Fibroblast of skin of scalp (primary cell): ENCODE measurements at places on chromosomes 16 and 17.

GRCh38 chr17:35793257-35793656 is 2.2 kb downstream of the MMP28 start:
- no peak for DNase-seq

DNA sequence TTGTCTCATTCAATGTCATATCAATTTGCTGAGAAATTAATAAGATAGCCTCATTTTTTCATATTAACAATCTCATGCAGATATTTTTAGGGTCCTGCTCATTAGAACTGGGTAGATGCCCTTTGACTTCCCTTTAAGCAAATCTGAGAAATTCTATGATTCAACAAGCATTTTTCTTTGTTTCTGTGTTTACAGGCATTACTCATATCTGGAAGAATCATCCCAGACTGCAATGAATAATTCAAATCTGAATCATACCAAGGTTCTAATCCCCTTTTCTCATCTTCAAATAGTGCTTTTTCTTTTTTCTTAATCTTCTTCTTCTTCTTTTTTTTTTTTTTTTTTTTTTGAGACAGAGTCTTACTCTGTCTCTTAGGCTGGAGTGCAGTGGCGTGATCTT is 69.2 kb upstream of the KIFC3 start:
- peak; percentile 80 for DNase-seq

GRCh38 chr16:14325502-14326401 is 254.6 kb downstream of the MRTFB start:
- peak; percentile 83 for DNase-seq

DNA sequence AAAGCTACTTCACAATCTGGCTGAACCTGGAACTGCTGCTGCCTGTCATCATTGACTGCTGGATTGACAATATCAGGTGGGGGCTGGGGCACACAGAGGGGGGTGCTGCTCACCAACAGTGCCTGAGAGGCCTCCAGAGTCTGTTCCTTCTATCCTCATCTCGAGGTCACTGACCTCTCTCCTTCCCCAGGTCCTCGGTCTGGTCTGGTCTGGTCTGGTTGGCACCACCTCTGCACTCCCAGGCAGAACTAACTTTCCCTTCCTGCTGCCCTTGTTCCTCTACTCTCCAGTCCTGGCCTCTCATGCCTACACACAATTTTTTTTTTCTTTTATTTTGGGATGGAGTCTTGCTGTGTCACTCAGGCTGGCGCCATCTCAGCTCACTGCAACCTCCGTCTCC is 4.2 kb downstream of the PLA2G15 start:
- no peak for DNase-seq

DNA sequence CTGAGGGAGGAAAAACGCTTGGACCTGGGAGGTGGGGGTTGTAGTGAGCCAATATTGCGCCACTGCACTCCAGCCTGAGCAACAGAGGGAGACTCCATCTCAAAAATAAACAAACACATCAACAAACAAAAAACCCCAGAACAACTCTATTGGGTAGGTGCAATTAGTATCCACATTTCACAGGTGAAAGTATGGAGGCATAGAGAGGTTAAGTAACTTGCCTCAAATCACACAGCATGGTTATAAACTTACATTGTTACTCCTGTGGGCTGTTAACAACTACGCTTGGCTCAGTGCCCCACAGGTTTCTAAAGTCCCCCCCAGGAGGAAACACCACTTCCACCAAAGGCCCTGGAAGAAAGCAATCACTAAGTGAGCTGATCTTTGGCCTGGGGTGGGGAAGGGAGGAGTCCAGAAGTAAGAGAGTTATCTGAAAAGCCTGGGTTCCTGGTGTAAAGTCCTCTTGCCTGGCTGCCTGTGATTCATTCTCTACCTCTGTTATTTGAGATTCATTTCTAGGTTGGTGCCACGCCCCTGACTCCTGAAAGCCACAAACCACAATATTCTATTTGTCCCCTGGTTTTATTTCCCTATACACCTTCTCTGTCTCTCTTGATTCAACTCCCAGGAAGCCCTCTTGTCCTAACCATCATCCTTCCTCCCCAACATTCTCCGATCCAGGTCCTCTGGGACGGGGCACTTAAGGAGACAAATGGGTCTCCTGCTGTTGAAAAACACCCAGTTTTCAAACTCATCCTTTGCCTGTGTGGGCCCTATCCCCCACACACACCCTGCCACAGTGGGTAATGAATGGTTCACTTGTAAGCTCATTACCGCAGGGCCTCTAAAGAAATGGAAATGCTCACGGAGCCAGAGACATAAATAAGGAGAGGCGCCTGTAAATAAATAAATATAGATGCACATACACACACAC is 195.4 kb downstream of the XYLT1 start:
- no peak for DNase-seq

DNA sequence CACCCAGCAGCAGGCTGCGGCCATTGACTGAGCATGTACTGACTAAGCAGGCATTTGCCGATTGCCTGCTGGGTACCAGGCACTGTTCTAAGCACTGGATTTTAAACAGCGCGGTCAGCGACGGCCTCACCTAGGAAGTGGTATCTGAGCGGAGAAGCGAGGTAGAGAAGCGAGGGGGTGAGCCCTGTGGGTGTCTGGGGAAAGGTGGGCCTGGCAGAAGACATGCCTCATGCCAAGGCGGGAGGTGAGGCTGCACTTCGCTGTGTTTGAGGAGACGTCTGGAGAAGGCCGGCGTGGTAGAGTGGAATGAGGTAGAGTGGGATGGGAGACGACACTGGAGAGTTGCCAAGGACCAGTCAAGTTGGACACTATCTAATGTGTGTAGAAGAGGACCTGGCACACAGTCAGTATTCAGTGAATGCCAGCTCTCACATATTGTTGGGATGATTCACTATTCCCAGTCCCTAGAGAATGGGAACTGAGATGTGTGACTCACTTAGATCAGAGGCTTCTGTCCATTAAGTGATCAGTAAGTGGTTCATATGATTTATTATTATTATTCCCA is 14.4 kb downstream of the SYCE1L start:
- peak; percentile 94 for DNase-seq

GRCh38 chr17:22142091-22142490 is 449.8 kb downstream of the KCNJ18 start:
- no peak for DNase-seq

GRCh38 chr17:28141313-28141712 is 98.8 kb downstream of the NLK start:
- no peak for DNase-seq

DNA sequence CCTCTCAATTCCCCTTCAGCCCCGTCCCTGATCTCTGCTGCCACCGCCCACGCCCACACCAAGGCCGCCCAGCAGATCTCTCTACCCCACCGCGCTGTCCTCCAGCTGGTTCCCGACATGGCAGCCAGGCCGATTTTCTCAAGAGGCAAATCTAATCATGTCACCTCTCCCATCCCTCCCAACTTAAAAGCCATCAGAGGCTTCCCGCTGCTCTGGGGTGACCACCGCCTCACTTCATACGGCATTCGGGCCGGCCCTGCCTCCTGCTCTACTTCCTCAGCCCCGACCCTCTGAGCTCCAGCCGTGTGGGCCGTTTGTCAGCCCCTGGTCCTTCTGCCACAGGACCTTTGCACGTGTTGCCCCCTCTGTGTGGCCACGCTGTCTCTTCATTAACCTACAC is 63.2 kb downstream of the RPH3AL start:
- DNase-seq, result no peak

DNA sequence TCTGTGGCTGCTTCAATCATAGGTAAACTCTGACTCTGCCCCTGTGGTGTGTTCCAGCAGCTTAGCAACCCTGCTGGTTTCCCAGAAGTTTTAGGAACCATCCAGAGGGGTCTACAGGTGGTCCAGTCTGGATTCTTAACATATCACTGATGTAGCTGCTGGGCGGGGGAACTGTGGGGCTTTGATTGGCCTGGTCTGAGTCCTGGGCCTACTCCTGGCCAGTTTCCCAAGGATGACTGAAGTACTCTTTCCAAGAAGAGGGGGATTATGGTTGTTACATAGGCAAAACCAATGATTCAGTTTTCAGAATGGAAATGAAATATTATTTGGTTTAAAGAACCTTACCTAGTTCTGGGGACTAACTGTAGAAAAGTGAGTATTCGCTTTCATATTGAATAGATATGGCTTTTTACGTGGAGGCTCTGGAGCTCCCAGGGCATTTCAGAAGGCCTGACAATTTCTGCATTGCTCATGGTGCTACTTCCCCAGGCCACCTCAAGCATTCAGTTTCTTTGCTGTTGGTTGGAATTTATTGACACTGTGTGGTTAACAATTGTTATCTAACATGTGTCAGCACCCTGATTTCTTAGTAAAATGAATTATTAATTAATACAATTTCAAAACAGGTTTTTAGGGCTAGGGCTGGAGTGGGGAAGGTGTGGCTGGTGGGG is 38.4 kb downstream of the EPN2 start:
- DNase-seq, result no peak

GRCh38 chr16:12186774-12187335 is 210.3 kb downstream of the SNX29 start:
- no peak for DNase-seq

DNA sequence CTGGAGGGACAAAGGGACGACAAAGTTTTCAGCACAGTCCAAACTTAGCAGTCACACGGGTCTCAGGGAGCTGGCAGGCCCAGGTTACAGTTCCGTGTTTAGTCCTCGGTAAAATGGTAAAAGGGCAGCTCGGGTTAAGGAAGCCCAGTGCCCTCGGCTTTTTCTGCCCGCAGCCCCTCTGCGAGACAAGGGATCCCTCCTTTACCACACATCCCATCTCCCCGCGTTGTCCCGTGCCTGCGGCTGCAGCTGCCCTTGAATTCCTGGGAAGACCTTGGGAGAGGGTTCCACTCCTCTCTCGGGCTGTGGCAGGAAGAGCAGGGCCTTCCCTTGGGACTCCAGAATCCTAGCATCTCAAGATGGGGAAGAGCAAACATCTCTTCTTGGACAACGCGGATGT is 7.2 kb upstream of the RAB37 start:
- DNase-seq, result no peak

GRCh38 chr17:56919717-56920116 is 5.9 kb upstream of the TRIM25 start:
- no peak for DNase-seq

- no peak for DNase-seq
These were observed 10.6 kb downstream of the LIG3 start for GRCh38 chr17:34990921-34991365.

GRCh38 chr17:9825641-9826150 is at the start of gene GLP2R:
Gene GLP2R, plus strand, starts transcription at chr17:9825924. Its CDS starts 140 bp downstream, at chr17:9826064.
- no peak for DNase-seq

DNA sequence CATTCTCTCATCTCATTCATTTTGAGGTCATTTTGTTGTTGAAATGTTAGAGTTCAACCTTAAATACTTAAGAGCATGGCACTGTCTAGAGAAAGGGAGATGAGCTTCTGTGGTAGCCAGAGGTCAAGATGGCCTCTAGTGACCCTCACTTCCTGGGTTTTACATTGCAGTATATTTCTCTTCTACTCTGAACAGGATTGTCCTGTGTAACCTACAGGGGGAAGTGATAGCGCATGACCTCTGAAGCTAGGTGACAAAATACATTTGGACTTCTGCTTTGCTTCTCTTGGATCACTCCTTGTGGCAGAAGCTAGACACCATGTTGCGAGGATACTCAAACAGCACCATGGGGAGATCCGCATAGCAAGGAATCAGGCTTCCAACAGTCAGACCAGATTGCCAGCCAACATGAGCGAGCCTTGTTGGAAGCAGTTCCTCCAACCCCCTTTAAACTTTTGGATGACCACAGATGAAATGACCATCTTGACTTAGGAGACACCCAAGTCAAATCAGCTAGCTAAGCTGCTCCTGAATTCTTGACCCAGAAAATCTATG is 748.4 kb downstream of the MAF start:
- no peak for DNase-seq

DNA sequence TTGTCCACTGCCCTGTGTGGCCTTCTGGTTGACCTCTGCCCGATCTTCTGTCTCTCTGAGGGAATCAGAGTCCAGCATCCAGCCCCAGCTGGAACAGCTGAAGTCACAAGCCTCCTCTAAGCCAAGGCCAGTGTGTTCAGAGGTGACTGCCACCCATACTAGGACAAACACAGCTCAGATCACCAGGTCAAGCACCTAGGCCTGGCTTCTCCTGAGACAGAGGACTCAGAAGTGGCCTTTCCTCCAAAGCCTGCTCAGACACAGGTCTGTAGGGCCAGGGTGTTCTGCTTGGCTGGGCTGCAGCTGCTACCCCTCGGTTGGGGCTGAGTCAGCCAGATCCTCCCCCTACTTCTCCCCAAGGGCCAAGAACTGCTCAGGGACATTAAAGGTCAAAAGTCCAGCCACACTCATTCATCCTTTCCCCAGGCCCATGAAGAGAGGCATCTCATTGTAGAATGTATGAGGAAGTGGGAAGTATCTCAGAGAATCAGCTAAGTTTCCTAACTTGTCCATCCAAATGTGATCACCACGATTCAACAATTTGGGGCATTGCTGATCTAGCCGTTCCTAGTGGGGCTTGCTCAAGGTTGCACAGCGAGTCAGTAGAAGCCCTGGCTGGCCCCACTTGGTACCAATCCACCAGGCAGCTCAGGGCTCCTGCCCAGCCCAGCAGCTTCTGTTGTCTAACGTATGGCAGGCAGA is 7.6 kb downstream of the SLC46A1 start:
- no peak for DNase-seq

- DNase-seq, result no peak
These were observed 41.0 kb downstream of the CHCT1 start for GRCh38 chr17:60463157-60463835.

GRCh38 chr16:30924076-30924912 is 922 bp downstream of the FBXL19 start:
- DNase-seq, result no peak

DNA sequence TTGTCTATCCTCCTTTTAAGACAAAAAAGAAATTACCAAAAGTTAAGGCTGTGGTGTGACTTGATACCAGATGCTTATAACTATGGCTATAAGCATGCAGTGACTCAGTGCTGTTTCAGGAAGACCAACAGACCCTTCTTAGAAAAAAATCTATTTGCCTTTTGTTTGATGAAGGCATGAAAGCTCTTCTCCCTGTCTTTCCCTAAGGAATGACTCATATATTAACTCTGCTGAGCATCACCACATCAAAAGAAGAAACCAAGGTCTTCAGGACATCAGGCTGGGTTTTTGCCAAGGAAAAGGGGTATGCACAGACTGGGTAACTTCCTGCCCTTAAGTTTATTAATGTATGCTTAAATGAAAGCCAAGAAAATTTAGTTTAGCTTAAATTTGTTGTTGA is 47.1 kb downstream of the VMP1 start:
- DNase-seq, result peak; percentile 98

DNA sequence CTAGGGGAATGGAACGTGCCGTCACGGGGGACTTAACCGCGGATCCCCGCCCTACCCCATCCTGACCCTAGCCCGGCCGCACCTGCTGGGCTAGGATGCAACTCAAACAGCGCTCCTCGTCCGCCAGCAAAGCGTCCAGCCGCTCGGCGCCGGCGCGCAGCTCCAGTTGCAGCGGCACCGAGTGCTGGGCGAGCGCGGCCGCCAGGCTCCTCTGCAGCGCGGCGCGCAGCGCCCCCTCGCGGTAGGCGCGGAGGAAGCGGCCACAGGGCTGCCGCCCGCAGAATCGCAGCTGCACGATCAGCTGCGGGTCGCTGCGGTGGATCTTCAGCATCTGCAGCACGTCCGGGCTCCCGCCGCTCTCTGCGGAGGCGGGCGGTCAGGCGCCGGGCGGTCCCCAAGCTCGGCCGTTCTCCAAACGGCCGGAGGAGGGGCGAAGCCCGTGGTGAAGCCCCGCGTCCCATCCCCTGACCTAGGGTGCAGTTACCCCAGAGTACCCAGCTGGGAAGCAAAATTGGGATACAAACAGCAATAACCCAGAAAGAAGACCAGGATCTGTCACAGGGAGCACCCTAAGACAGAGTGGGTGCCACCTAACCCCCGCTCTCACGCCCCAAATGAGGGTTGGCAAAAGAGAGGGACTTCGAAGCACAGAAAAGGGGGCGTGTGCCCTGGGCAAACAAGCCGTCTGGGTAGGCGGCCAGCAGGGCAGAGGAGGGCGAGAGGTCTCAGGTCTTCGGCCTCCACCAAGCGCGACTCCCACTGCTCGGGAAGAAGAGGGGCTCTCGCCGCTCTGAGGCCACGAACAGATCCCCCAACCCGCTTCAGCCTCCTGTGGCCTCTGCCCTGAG is 4.2 kb downstream of the TRADD start:
- peak; percentile 65 for DNase-seq
